Stromal cell of bone marrow (primary cell): ENCODE measurements at places on chromosomes 5 and 9.
A peak's percentile ranks its signal among the peaks of the same experiment; 100 is the strongest.

DNA sequence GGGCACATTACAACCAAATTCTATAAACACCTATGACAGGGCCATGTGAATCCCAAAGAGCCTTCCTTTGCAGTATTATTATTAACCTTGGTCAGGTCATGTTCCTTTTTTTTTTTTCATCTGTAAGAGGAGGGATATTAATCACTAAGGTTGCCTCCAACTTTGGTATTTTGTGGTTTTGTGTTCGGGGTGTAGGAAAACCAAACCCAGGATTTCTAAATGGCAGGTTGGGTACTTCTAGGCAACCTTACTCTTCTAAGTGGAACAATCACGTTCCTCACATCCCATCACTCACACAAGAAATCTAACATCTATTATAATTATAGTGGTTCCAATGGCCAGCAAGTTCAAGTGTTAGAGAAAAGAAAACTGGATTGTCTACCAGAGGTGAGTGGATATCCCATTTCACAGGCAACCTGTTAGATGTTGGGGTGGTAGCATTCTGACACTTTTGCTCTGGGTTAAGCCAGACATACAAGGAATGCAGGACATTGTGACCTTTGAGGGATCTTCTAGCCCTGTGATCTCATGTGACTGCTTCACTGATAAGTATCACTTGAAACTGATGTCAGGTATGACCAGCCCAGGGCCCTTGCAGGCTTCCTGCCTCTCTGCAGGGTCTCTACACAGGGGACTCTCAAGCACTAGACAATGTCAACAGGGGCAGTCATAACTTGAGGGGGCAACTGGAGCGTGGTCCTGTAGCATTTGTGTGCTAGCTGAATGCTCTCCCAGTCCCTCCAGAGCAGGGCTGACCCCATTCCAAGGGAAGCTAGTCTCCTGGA, 126.2 kb upstream of the VLDLR start:
- no peak for DNase-seq

DNA sequence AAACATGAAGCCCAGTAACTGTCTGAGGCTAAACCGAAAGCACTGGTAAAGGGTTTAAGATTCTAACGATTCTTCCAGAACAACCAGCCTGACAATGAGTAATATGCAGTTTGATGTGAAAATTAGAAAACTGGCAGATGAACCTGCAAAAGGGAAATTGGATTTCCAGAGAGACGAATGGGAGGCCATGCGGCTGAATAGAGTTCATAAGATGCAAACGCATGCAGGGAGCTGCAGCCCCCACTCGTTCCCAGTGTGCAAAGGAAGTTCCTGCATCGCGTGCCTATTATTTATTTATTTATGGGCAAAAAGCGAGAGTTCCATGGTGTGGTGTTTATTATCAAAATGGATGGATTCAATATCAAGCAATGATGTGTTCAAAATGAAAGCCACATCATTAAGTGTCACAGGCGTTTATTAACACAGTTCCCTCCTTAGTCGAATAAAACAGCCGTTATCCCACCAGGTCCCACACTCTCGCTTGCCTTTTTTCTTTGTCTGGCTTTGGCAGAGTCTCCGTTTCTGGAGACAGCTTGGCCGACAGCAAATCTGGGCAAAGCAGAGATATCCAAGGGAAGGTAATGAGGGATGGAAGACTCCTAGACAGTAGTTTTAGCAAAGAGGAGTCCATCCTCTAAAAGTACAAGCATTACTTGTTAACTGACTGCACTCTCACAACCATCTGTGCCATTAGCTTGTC, 451.4 kb downstream of the KDM4C start:
- DNase-seq = no peak

- DNase-seq = no peak
Observed at GRCh38 chr5:156438076-156438475, 111.1 kb downstream of the SGCD start.

DNA sequence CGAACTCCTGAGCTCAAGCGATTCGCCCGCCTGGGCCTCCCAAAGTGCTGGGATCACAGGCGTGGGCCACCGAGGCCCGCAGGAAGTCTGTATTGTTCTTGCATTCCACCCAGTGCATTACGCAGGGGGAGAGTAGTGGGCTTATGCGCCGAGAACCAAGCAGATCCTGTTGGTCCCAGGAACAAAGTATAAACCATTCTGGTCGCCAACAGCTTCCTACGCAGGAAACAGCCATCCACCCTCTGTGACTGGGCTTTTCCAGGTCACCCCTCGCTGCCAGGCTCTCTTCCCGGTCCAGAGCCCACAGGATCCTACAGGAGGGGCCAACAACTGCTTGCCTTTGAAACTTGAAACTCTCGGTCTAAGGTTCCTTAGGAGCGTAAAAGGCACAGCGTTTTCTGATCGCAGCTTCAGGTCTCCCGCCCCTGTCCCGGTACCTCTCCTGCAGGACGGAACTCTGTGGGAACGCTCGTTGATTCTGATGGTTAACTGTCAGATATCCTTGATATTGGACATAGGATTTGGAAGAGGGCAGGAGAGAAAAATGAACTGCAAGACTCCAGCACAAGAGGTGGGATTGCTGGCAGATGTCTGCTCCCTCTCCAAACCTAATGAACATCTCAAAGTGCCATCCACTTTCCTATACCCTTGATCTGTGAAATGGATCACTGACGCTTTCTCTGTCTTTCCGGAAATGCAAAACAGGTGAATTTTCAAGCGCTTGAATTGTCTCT, 4.2 kb upstream of the ANXA2R start:
- no peak for DNase-seq

- no peak for DNase-seq
Observed at GRCh38 chr9:127549218-127549617, 62.9 kb upstream of the STXBP1 start.

DNA sequence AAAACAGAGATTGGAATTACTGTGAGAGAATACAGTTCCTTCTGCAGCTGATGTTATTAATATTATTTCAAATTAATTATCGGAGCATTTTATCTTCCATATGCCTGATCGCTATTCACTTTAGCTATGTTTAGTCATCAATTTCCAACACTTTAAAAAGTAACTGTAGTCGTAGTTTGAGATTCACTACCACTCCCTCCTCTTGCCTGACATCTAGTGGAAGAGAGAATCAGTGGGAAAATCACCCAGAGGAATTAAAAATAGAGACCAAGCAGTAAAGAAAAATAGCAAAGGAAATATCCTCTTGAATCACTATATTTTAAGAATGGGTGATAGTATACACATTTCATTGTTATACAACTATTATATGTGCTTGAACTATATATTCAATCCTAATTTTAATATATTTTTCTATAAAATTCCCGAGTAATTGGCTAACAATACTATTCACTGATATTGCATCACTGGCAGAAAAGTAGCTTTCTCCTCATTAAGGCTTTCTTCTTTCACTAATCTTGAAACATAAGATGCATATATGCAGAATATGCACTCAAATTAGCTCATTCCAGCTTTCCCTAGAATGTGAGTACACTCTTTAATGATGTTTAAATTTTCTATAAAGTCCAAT, 708.7 kb downstream of the CDH9 start:
- DNase-seq = no peak

DNA sequence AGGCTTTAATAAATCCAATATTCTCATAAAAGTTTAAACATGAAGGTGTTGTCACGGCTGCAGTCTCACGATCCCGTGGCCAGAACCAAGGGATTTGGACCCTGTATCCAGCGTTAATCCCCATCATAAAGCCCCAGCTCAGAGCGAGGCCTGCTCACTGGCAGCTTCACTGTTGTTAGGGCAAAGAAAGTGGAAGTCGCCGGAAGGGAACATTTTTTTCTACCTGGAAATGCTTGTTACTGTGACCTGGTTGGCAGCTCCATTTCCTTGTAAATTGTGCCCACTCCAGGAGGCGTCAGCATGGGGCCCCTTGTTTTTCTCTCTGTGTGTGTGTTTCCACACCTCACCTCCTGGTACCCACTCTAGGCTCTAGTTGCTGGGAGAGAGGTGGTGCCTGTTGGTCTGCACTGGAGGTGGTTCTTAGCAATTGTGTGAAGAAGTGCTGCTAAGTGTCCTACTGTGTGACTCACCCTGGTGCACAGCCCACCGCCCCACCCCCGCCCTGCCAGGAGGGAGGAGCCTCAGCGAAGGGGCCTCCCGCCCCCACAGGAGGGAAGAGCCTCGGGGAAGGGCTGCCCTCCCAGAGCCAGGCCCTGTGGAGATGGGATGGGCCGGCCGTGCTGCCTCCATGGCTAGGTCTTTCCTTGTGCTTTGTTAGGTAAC, 105.1 kb downstream of the EHMT1 start:
- DNase-seq = no peak

DNA sequence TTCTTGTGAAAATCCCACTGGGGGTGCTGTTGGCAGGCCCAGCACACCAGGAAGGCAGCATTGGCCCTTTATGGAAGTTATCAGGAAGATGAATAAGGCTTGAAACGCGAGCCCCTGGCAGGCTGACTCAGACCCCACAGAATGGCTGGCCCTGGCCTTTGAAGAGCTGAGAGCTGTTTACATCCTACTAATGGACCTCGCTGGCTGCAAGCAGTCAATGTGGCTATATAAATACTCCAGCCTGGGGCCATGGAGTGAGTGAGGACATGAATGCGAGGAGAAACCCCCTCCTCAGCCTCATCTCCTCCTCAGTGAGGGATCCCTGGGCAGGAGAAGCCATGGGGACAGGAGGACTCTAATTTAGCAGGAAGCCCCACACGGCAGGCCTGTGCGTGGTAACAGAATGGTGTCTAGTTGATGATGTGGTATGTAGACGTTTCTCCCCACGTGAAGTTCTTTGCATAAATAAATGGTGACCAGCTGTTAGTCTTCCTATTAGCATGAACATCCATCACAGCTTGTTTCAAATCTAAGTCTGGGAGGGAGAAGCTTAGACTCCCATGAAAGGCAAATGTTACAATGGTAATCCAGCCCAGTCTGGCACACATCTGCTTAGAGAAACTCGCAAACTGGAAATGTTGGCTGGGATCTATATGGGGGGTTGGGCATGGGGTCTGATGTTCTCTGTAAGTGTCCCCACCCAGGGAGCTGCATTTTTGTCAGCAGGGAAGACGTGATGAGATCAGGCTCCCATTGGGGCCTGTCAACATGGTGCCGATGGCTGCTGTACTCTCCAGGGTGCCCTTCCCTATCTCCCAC, 175.1 kb upstream of the PITX1 start:
- peak; percentile 93 for DNase-seq

DNA sequence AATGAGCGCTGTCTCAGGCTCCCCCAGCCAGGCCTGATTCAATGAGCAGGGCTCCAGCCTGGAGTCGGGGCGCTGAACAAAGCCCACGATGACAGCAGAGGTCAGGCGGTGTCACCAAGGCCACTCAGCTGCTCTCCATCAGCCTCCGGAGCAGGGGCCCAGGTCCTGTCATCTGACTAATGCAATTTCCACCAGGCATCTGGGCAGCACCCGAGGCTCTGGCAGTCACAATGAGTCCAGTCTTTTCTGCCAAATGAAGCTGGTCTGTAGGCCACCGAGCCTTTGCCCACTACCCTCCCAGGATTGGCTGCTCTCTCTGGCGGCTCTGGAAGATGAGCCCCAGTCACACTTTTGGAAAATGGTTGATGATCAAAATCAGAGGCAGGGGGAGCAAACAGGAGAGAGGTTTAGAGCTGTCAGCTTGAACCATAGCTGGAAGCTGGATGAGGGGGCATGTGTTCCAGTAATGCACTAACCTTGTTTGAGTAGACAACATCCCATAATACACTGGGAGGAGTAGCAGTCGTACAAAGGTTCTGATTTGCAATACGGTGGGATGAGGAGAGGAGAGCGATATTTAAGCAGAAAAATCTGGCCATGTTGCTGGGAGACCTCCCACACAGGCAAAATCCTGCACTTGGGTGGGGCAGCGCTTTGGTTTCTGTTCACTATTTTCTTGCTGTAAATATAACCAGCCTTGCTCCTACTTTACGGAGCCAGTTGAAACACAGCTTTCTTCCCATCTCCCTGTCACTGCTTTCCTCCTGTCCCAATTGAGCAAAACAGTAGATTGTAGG, 306.4 kb upstream of the PANK3 start:
- no peak for DNase-seq

GRCh38 chr5:32709750-32710549, 1.2 kb upstream of the NPR3 start:
- DNase-seq = peak; percentile 67

DNA sequence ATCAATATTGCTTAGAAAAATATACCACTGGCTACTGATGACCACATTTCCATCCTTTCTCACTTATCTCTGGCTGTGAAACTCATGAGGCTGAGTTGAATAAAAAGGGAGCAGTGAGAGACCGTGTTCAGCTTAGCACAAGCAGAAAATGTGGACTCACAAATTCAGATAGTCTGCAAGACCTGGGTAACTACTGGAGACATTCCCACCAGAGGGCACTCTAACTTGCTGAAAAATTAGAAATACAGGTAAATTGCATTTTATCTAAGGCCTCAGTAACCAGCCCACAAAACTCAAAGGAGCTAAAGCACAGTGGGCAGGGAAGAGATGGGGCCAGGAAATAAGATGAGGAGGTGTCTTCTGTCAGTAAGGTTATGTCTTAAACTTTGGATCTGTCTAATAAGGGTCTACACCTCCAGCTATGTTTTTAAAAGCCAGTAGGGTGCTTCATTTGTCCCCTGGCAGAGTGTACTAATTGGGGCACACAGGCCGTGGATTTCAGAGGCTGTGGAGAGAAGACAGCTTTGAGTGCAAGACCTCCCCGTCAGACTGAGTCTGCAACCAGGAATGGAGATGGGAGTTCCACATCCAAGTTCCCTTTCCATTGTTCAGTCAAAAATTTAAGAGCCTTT, 8.7 kb upstream of the NDUFB6 start:
- peak; percentile 27 for DNase-seq

DNA sequence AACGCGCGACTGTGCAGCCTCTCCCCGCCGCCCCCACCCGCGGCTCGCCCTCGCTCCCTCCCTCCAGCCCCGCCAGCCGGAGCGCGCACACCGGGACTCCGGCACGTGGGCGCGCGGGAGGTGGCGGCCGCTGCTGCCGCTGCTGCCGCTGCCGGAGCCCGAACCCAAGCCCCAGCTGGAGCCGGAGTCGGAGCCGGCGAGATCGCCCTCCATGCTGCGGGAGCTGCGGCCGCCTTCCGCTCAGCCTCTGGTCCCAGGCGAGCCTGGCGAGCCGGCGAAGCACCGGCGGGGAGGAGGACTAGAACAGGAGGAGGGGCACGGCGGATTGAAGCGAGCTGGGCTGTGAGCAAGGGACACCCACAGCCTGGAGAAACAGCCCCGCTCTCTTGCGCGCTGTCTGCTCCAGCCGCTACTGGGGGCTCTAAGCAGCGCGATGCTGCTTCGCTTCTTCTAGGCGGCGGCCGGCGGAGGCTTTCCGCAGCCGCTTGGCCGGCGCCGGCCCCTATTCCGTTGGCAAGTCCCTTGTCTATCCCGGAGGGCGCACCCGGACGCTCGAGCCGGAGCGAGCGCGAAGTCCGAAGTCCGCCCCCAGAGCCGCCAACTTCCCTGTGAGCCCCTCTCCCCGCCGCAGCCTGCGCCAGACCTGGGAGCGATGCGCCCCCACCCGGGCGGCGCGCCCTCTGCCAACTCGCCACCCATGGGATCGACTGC, 598.7 kb upstream of the SGCD start:
- no peak for DNase-seq

- DNase-seq = no peak
Observed at GRCh38 chr5:106875591-106876297, 795.0 kb downstream of the EFNA5 start.

GRCh38 chr5:126030698-126031097, 392.5 kb upstream of the GRAMD2B start:
- DNase-seq = no peak

GRCh38 chr5:26942481-26942880, 95.9 kb downstream of the CDH9 start:
- DNase-seq = no peak

- no peak for DNase-seq
Observed at GRCh38 chr5:55071413-55071812, 31.0 kb upstream of the GZMA start.

GRCh38 chr5:72451741-72452505, 55.3 kb downstream of the ZNF366 start:
- peak; percentile 99 for DNase-seq
